Glomerular endothelial cell (primary cell): ENCODE measurements at places on chromosomes 7 and 10.

DNA sequence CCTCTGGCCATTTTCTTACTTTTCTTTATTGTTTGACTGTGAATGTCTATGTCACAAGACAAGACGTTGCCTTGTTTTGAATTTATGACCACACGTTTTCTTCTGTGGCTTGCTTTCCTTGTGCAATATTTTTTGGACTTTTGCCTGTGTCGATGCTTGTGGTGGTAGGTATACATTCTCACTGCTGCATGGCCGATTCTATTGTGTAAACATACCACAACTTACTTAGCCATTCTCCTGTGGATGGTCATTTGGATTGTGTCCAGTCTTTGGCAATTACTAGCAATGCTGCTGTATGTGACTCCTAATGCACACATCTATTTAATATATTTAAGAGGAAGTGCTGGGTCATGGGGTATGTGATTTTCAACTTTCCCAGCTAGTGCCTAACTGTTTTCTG lies 18.0 kb upstream of the DLG5 start:
- no peak for DNase-seq

DNA sequence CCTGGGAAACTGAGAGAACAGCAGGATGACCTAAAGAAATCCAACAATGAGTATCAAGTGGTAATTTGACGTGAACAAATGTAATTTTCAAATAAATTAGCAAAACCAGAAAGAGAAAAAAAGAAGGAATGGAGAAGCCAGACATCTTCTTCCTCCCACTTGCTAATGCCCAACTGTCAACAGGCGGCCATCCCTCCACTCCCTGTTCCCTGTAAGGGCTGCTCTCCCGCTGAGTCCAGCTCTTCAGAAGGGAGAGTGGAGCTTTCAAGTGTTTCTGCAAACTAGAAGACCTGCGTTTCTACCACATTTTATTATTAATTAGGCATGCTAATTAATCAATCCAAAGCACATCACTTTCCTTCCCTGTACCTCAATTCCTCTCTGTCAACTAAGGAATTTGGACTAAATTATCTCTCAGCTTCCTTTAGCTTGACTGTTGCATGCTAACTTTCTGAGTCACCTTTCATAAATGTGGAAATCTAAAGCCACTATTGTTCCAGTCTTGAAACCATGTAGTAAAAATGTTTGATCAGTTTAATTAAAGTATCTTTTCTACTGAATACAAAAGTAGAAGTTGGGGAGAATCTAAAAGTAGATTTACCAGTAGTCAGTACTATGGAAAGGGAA lies 48.4 kb upstream of the CUL1 start:
- DNase-seq: no peak

- no peak for DNase-seq
These were observed 206.4 kb downstream of the REEP3 start for GRCh38 chr10:63727636-63728035.

- no peak for DNase-seq
These were observed 64.1 kb downstream of the CTTNBP2 start for GRCh38 chr7:117808910-117809705.

DNA sequence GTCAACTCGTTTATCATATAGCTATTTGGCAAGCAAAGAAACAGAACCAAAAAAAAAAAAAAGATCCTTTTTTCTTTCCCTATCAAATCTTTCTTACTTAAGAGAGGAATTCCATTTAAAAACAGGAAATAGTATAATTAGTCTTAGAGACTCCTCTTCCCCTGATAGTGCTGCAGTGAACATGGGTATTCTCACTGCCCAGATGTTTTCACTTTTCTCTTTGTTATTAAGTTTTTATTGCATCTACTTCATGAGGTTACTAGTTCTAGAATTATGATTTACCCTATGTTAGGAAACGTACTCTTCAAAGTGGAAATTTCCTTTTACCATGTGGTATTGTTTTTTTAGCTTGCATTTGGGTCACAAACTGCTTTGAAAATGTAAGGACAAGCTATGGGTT lies 8.5 kb downstream of the CASP2 start:
- DNase-seq: no peak

DNA sequence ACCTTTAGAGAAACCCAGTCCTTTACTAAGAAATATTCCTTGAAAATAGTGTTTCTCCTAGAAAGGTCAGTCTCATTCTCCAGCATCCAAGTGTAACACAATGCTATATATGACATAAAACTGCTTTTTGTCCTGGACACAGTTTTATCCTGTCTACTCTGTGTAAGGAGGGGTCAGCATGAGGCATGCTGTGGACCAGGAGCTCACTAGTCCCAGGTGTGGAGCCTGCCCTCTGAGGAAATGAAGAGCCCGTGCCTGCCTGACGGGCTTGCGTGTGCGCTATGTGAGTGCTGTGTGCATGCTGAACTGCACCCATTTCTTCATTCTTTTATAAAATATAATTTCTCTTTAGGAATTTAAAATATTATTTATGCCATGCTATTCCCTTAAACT lies 182.8 kb upstream of the CDCA7L start:
- no peak for DNase-seq

GRCh38 chr7:139745678-139746143 lies 32.1 kb downstream of the HIPK2 start:
- no peak for DNase-seq

DNA sequence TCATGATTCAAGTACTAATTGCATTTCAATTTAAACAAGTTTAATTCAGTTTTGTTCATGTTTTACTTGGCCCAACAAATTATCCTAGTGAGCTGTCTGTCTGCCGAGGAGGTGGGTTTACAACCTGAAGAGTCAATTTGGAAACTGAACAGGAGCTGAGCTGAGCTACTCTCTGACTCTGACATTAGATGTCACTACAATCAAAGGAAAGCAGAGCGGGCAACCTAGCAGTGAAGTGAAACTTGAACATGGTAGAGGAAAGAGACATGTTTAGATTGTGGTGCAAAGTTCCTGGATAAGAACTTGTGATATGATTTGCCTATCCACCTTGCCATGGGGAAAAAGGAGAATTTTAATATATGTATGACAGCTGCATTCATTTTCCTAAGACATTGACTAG lies 9.6 kb upstream of the AGR3 start:
- peak; percentile 14 for DNase-seq

GRCh38 chr7:51121036-51121790 lies 195.4 kb downstream of the COBL start:
- no peak for DNase-seq

GRCh38 chr7:42159130-42159529 lies 77.9 kb downstream of the GLI3 start:
- DNase-seq: no peak
